ENCODE measurements at places on chromosomes 3 and 15.

DNA sequence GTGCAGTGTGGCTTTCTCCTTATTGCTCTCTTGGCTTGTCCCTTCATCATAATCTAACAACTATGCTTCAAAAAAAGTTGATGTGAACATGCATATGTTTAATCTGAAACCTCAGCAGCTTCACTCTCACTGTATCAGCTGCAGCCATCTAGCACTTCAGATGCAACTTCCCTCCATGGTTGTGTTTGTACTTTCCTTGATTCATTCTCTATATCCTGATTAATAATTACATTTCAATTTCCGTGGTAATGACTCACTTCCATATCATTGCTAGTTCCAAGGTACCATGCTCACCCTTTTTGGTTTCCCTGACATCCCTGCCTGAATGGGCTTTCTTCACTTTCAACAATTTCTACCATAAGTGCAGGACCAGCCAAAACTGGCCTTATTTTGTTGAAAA lies 51.2 kb downstream of the MDFIC2 start:
- no peak for DNase-seq

DNA sequence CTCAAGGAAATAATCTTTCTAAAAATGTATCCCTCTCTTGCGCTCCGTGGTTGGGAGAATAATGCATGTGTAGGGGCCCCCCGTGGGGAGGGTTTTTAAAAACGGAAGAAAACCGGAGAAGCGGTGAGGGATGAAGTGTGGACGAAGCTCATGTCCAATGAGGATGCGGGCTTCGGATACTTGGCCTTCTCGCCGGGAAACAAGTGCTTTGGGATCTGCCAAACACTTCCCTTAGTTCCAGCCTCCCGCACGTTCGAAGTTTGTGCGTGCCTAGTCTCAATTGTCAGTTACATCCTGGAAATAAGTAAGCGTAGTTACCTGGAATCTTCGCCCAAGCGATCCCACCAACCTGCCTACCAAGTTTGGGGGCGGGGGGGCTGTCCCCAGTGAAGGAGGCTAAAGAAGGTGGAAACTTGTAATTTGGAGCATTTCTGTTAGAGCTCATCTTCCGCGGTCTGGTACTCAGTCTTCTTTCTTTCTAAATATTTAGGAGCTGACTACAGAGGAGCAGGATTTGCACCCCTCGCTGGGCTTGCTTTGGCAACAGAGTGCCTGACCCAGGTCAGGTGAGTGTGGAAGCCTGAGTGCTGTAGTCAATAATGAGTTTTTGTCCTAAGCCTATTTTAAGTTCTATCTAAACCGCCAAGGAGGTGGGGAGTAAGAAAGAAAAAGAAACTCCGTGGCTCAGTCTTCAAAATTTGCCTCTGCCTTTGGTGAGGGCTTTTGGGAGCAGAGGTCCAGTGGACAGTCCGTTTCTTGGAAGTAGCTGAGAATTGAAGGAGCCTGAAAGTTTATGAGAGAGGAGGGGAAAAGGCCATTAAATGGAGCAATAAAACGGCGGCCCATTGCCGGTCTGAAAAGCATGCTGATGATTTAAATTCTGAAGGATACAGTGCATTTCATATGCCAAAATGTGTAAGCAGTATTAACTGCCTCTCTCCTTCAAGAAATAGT lies 1.1 kb downstream of the ITPR1 start:
- no peak for DNase-seq

GRCh38 chr3:42175386-42176240 lies 84.5 kb downstream of the TRAK1 start:
- no peak for DNase-seq

- DNase-seq = no peak
These were observed 121.1 kb downstream of the SHQ1 start for GRCh38 chr3:72727172-72727571.

DNA sequence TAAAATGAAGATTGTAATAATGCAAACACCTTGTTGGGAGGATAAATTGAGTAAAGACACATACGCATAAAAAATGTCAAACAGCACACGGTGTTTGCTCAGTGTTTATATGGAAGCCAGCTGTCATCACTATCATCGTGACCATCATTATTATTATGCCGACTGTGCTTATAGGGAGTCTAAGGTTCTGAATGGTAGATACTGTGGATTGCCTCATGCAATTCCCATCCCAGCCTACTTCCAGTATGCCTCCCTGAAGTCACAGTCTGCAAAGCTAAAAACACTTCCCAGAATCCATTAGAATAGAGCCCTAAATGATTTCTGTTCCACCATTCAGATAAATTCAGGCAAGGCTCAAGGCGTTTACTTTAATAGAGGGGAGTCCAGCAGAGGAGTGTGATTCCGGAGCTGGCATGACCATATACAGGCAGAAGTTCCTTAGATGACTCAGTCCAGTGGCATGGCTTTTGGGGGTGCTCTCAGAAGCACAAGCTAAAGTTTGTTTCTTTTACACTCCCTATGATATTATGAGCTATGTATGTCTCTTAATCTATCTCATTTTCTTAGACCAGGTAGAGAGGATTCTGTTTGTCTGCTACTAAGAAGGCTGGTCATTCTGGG lies 148.7 kb downstream of the MEX3B start:
- DNase-seq = no peak

- DNase-seq = no peak
These were observed 1.2 kb downstream of the MECOM start for GRCh38 chr3:169662132-169662842.

DNA sequence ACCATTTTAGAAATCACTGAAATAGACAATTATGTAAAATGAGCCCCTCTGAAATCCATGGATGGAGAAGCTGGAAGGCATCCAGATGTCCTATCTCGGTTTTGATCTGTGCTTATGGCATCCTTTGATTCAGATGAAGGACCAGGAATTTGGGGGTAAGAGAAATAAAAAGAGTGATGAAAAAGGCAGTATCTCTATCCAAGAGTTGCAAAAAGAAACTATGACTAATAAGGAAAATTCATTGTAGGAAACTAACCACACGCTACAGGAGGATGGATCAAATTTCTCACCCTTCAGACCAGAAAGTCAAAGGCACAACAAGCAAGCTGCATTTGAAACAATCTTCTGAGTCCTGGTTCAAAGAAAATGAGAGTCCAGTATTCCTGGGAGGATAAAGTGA lies 34.8 kb downstream of the SRGAP3 start:
- DNase-seq = no peak

GRCh38 chr3:99128235-99128634 lies 226.7 kb upstream of the DCBLD2 start:
- DNase-seq = no peak

GRCh38 chr3:51796854-51797253 lies 17.8 kb upstream of the IQCF6 start:
- no peak for DNase-seq

Data from T-helper 17 cell (primary cell).